ENCODE measurements at places on chromosomes 7 and 10.
A peak's percentile ranks its signal among the peaks of the same experiment; 100 is the strongest.

DNA sequence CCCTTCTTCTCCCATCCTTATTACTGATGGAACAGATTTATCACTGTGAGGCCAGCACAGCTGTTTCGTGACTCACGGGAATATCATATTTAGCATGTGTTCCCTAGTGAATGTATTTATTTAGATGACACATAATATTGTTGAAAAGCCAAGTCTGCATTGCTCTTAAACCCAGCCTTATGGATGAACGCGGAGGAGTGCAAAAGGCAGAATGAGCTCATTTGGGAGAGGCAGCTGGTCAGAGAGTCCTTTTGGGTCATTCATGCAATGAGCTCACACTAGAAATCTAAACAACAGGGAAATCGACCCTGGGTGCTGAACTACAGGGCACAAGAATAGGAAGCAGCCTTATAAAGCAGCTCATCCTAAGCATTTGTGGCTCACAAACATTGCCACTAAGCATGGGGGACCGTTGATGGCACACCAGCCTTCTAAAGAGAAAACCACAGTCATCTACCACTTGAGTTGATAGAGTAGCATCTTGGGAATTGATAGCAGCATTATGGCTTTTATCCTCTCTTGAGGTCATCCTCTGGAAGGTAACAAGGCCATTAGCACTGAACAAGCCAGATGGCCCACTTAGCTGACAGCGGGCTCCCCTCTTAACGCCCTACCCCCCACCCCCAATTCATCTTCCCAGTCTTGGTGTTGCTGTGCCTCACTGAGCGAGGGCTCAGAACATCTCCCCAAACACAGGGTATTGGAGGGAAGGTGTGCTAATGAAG, 32.9 kb upstream of the SDK1 start:
- no peak for DNase-seq

DNA sequence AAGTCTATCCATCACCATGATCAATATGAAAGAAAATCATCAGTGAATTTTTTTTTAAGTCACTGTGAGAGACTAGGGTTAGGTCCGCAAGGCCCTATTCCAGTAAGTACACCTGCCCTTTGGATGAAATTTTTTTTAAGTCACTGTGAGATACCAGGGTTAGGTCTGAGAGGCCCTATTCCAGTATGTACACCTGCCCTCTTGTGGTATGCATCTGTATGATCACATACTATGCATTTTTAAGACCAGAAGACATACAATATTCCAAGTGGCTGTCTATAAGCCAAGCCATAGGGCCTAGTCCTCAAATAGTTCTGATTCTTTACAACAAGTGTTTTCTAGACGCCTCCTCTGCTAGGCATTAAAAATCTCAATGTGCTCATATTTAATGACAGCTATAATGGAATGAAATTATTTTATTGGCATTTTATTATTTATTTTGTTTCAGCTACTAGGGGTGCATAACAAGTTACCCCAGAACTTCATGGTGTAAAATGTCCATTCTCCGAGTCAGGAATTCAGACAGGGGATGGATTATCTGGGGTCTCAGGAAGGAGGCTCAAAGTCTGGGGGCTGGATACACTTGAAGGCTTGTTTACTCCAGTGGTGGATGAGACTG, 53.1 kb downstream of the TEX36 start:
- peak; percentile 16 for DNase-seq

DNA sequence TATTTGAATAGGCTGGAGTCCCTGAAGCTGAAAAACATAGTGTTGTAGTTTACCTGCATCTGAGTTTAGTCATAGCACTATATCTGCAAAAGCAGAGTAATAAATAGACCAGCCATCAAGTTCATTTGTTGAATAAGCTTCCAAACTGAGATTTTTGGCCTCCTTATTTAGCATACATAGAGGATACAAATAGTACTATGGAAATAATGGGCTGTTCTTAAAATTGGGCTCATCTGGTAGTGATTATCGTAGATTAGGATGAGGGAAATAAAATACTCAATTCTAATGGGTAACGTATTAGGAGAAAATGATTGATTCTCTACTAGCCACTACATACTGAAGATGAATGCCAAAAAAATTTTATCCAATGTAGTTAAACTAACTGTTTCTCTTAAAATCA, 41.4 kb upstream of the TMEM196 start:
- no peak for DNase-seq

- no peak for DNase-seq
Observed at GRCh38 chr10:21473541-21473940, 51.9 kb downstream of the SKIDA1 start.

GRCh38 chr10:127125331-127125730, 71.1 kb downstream of the INSYN2A start:
- DNase-seq, result no peak

GRCh38 chr7:46205478-46205877, 284.4 kb upstream of the IGFBP3 start:
- DNase-seq, result no peak

- DNase-seq, result no peak
Observed at GRCh38 chr7:26368542-26368941, 76.9 kb downstream of the SNX10 start.

- no peak for DNase-seq
Observed at GRCh38 chr10:104350127-104350635, 3.5 kb upstream of the CFAP58 start.

- DNase-seq, result no peak
Observed at GRCh38 chr10:28530751-28531150, 2.2 kb upstream of the WAC start.

DNA sequence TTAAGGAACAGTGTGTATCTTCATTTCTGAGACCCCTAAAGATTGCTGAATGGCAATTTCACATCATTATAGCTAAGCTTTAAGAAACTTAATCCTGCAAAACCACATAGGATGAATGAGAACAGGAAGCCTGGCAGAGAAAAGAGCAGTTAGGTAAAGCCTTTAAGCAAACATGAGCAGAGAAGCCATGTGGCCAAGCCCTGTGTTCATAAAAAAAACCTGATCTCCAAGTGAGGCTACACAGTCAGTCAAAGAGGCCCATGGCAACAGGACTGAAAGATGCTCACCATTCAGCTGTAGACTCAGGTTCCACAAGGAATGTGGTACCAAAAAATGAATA, 9.3 kb downstream of the LIPA start:
- no peak for DNase-seq

DNA sequence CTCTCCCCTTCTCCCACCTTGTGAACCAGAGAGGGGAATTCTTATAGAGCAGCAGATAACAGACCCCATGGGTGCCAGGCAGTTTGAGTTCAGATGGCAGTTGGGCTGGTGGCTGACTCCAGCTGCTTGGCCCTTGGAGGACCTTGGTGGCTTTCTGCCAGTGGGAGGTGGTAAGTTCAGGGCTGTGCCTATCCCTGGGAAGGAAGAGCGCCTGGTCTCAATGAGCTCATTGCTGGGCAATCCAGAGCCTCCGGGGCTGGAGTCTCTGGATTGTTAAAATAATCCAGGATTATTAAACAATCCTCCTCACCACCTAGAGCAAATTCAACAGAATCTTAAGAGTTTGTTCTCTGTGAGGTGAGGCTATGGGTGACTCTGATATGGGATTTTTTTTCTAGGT, 105.2 kb downstream of the FANK1 start:
- DNase-seq, result no peak

GRCh38 chr7:47179812-47180515, 401.9 kb downstream of the TNS3 start:
- peak; percentile 37 for DNase-seq

DNA sequence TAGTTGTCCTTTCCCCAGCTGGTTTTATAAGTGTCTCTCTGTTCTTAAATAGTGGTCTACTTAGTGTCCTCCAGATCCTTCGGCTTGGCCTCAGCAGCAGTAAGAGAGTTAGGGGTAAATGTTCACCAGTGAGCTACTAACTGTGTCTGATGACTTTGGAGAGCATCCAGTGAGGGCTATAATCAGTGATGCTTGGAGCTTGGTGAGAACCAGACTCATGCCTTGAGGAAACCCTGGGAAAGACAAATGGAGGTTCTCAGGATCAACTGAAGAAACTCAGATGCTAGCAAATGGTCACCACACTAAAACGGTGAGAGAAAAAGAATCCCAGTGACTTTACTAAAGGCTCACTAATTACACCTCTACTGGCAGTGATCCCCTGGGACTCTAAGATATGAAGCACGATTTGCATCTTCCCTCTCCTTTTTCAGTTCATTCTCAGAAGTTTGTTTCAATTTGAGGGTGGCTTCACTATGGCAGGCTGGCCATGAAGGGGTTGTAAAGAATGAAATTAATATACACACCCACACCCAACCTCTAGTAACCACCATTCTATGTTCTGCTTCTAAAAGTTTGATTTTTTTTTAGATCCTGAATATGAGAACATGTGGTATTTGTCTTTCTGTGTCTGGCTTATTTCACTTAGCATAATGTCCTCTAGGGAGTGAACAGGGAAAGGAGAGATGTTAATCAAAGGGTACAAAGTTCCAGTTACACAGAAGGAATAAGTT, 177.9 kb downstream of the PDE1C start:
- no peak for DNase-seq

DNA sequence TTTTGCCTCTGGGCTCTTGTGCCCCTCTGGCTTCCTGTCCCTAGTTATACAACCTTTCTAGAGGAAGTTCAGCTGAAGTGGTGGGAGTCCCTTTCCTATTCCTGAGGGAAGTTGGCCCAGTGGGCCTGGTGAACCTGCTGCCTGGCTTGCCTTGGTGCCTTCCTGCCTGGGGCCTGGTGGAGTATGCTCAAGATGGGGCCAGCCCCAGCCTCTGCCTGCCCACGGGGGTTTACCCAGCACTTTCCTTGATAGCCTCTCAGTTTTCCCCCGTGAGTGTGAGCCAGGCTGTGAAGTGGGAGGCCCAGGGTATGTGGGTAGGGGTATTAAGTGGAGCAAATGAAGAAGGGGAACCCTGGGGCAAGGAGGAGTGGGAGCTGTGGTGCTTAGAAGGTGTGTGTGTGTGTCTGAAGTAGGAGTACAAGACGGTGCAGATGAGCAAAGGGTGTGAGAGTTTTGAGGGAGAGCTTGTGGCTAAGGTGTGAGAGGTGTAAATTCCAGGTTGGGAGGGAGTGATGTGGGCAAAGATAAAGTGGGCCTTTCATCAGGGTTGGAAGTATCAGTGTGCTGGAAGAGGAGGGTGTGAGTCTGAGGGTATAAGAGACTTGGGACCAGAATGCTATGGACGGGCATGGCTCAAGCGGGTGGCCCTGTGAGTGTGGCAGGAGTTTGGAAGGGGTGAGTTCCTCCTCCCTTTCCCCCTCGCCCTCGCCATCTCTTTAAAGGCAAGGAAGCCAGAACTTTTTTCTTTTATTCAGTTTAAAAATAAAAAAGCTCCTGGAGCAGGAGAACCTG, 10.9 kb upstream of the PAX2 start:
- DNase-seq, result no peak

DNA sequence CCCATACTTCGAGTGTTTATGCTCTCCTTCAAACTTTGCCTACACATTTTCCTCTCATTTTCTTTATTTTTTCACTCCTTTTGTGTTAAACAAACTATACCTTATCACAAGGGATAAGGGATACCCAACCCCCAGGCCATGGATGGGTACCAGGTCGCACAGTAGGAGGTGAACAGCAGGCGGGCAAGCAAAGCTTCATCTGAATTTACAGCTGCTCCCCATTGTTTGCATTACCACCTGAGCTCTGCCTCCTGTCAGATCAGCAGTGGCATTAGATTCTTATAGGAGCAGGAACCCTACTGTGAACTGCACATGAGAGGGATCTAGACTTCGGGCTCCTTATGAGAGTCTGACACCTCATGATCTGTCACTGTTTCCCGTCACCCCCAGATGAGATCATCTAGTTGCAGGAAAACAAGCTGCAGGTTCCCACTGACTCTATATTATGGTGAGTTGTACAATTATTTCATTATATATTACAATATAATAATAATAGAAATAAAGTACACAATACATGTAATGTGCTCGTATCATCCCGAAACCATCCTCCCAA, 28.5 kb downstream of the ZC3HC1 start:
- DNase-seq, result no peak

- no peak for DNase-seq
Observed at GRCh38 chr10:127720142-127720541, 16.8 kb upstream of the FOXI2 start.

- no peak for DNase-seq
Observed at GRCh38 chr7:26696978-26697377, 167.4 kb downstream of the SKAP2 start.

DNA sequence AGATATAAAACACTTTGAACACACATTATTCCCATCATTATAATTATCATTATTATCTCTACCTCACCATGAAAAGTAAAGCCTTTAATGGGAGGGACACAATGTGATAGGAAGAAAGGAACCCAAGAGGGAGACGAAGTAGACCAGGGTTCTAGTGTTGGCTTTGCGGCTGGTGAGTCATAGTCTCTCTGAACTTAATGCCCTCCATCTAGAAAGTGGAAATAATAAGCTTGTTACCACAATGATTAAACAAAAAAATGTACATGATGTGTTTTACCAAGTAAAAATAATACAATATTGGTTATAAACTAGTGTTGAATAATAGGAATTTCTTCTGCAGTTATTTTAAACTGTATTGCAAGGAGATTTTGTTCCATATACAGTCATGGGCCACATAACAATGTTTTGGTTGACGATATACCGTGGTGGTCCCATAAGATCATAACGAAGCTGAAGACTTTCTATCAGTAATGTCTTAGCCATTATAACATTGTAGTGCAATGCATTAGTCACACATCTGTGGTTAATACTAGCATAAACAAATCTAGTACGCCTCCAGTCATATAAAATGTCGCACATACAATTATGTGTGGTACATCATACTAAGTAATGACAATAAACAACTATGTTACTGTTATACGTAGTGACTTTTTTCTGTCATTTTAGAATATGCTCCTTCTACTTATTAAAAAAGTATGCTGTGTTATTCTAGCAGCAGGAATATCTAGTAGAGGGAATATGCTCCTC, 450.6 kb upstream of the SORCS1 start:
- DNase-seq, result peak; percentile 72

- DNase-seq, result no peak
Observed at GRCh38 chr7:80220022-80220634, 85.5 kb downstream of the GNAI1 start.

DNA sequence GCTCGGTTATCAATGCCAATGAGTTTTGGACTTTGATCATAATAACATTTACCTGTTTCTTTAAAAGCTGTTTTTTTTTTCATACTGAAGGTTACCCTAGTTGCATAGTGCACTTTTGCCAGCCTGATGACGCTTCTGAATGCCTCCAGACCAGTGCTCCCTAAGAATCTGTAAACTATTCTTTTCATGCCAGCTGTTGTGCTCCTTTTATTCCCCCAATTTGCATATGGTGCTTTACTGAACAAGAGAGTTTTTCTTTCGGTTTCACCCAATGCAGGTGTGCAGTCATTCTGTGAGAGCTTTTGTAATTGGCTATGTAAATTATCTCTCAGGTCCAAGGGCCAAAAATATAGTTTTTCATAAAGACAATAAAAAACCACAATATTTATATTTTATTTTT, 48.1 kb upstream of the GLCCI1 start:
- DNase-seq, result no peak

GRCh38 chr7:98514211-98515031, 102.7 kb upstream of the NPTX2 start:
- no peak for DNase-seq

Data from foreskin melanocyte (primary cell).